T-helper 9 cell (primary cell): ENCODE measurements at places on chromosomes 16 and 17.

DNA sequence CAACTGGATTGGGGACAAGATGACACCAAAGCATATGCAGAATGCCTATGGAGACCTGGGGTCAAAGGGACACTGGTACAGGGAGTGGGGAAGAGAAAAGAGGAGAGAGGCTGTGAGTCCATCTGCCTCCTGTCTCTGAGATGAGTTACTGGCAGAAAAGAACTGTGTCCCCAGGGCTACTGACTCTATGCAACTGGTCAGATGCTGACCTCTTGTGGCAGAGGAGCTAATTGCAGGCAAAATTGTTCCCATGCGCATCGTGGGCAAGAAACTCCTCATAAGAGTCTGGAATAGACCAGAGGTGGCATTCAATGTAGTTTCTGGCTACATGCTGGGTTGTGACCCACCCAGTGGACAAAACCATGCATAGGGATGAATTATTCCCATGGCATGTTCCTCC lies 26.1 kb upstream of the MLKL start:
- DNase-seq = no peak

DNA sequence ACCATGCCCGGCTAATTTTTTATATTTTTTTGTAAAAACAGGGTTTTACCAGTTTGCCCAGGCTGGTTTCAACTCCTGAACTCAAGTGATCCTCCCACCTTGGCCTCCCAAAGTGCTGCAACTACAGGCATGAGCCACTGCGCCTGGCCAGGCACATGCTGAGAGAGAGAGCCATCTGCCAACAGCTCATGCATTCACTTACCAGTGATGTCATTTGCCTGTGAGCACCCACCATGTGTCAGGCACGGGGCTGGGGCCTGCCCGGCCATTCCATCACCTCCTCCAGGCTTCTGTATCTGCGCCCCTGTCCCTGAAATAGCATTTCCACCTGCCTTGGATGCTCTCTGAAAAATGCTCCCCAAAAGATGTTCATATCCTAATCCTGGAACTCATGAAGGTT lies 43.6 kb upstream of the PEMT start:
- no peak for DNase-seq

GRCh38 chr16:55534756-55535155 lies 25.9 kb downstream of the LPCAT2 start:
- DNase-seq = no peak

DNA sequence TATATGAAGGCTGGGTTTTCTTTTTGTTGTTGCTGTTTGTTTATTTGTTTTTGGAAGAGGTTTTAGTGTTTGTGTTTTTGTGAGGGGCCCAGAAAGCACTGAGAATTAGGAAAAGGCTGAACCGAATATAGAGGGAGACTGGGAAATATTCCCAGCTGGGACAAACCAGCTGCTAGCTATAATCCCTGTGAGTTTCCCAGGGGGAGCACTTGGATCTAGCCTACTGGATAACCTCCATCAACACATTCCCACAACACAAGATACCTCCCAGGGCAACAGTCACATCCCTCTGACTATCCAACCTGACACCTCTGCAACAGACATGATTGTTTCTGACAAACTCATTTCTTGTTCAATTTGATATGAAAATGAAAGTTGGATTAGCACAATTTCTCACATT lies 16.7 kb downstream of the CDH11 start:
- no peak for DNase-seq

DNA sequence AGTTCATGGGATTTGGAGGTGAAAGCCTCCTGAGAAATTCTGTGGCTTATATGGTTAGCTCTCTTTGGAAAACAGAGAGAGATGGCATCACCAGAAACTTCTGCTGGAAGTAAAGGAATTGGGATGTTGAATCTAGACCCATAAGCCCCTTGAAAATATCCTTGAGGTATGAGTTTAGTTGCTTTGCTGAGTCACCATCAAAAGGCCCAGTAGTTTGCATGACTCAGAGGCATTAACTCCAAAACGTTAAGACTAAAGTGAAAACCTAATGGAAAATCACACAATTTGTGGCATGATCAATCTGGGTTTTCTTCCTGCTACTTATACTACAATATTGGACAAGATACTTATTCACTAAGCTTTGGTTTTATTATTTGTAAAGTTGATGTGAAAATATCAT lies 349.2 kb upstream of the SALL1 start:
- DNase-seq = no peak

GRCh38 chr17:40491486-40491885 lies 9.9 kb downstream of the TNS4 start:
- DNase-seq = no peak

DNA sequence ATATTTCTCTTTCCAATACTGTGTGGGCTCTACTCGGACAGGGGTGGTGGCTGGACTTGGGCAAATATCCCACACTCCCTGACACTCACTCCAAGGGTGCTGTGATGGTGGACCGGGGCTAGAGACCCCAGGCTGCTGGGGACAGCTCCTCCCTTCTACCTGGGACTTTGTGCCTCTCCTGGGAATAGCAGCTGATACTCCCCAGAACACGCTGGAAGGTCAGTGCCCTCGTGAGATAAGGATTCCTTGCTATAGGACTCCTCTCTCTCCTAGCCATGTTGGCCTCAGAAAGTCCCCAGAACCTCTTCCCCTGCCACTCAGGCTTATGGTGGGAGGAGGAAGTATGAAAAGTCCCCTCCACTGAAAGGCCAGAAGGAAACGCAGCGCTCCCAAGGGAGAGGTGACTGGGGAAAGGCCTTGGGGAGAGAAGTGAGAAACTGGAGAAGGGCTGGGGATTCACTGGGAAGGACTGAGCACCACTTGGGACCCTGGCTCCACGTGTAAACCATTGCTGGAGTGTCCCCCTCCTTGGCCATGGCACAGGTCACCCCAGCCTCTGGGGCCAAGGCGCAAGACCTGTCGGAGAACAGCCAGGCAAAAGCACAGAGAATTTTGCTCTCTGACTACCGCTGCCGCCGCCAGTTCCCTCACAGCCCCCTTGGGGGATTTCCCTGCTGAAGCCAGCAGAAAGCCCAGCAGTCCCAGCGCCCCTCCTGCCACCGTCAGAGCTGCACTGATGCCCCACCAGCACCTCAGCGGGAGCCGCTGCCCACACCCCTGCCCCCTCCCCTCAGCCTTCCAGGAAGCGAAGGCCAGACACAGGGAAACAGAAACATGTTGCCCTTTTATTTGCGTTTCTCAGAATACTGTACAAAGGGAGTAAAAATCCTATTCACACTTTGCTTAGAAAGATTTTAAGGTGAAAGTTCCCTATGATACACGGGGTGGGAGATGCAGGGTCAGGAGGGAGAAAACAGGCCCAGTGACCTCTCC lies 2.1 kb upstream of the GSDMB start:
- DNase-seq = peak; percentile 25

DNA sequence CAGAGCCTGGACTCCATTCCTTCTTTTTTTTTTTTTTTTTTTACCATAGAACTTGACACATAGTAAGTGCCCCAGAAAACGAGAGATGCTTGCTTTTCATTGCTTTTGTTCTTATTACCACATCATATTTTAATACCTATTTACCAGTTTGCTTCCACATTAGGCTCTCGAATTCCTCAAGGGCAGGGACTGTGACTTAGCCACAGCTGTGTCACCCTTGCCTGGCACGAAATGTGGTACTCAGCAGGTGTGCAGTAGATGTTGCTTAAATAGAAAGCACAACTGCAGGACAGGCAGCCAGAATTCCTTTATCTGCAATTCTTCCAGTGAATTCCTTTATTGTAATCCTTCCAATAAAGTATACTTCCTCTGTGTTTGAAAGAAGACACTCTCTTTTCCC lies 393.0 kb downstream of the HAPSTR1 start:
- DNase-seq = no peak

DNA sequence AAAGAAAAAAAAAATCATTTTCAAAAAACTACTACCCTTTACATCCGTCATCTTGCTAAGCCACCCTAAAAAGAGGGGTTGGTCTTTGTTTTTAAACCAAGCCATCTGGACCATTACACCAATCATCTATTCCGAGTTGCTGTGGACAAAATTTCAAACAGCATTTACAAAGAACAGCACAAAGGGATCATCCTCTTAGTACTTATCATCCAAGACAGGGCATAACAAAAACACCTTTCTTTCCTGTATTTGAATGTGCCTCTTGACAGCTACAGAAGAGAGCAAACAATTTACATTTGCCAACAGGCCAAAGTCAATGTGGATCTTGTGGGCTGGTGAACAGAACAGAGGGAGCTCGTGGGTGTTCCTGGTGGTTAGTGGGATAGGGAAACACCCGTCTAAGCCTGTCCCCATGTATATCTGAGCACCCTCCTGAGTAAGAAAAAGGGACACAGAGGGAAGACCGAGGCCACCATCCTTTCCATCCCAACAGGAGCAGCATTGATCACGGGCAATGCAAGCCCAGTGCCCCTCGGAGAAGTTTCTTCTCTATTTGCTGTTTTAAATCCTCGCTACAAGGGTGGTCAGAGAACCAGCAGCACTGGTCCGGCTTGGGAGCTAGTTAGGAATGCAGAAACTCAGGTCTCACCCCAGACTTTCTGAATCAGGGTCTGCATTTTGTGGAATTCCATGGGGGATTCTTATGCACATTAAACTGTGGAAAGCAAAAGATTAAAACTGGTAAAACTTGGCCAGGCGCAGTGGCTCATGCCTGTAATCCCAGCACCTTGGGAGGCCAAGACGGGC lies 1.9 kb downstream of the SLC39A11 start:
- no peak for DNase-seq

GRCh38 chr17:1796800-1797199 lies 32.9 kb downstream of the SMYD4 start:
- no peak for DNase-seq

DNA sequence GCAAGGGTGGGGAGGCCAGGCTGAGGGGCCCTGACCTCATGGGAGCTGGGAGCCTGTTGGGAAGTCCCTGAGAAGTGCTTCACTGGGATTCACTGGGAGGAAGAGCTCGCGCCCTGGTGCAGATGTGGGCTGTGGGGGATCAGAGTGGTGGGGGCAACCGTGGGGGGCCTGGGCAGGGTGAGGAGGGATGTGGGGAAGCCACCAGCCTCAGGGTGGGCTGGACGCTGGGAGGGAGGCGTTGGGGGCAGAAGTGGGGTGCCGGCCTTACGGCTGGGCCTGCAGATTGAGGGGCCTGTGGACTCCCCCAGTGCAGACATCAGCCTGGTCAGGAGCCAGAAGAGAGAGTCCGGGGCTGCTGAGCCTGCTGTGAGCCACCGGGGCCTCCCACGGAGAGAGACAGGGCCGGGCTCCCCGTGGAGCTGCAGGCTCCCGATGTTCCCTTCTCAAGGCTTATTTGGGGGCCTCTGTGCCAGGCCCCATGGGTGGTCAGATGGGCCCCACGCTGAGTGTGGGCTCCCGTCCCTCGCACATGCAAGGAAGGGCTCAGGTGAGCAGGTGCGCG lies 7.8 kb downstream of the DPEP1 start:
- no peak for DNase-seq

- DNase-seq = no peak
Observed at GRCh38 chr17:58640202-58640601, 51.6 kb downstream of the TEX14 start.

GRCh38 chr16:64543441-64543840 lies 578.4 kb downstream of the CDH11 start:
- no peak for DNase-seq

GRCh38 chr16:75111514-75111940 lies 5.1 kb downstream of the LDHD start:
- no peak for DNase-seq

- DNase-seq = no peak
Observed at GRCh38 chr17:40645943-40646342, 1.7 kb downstream of the SMARCE1 start.

GRCh38 chr16:9071377-9071776 lies 20.1 kb upstream of the HAPSTR1 start:
- DNase-seq = no peak

GRCh38 chr17:40151414-40151963 lies 11.2 kb downstream of the CASC3 start:
- DNase-seq = no peak

DNA sequence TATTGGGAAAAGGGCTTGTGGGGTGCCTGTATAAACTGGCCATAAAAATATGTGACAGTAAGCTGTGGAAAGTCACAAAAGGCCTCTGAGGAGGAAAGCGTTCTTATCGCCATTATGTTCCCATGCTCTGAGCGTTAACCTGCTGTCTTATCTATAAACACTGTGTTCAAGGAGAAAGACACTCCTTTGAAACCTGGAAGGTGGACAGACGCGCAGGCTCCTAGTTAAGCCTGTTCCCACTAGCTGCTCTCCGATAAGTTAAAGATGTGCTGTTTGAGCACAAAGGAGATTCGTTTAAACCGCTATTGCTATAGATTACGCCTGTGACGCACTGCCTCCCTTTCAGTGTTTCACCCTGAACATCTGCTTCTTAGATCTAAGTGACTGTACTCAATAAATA lies 5.2 kb downstream of the ALOX12B start:
- DNase-seq = no peak
